NCI-H510A (cell line): ENCODE measurements at places on chromosomes 4 and X.

GRCh38 chr4:147813973-147814372 lies 82.1 kb downstream of the ARHGAP10 start:
- DNase-seq: no peak

GRCh38 chr4:89752932-89753598 lies 83.9 kb downstream of the SNCA start:
- DNase-seq: no peak

GRCh38 chr4:118356731-118357130 lies 3.9 kb upstream of the PRSS12 start:
- DNase-seq: no peak

GRCh38 chr4:24169956-24170355 lies 280.1 kb upstream of the PPARGC1A start:
- peak; percentile 9 for DNase-seq

GRCh38 chr4:82462415-82462831 lies 32.0 kb downstream of the ENOPH1 start:
- peak; percentile 42 for DNase-seq

- DNase-seq: no peak
Observed at GRCh38 chrX:133185119-133185518, 33.0 kb downstream of the TFDP3 start.

DNA sequence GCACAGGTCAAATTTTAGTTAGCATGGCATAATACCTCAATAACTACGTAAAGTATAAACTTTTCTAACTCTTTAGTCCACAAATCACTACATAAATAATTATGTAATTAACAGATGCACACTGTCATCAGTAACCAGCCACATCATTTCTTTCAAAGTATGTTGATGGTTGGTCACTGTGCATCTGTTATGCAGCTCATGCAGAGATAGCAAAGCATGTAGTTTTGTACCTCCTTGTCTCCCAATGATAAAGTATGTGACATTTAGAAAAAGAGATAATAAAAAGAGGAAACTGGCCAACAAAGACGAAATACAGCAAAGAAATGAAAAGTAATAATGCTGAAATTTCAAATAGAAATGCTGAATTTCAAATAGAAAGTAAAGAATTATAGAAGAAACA lies 2.9 kb downstream of the LAMTOR3 start:
- DNase-seq: no peak

DNA sequence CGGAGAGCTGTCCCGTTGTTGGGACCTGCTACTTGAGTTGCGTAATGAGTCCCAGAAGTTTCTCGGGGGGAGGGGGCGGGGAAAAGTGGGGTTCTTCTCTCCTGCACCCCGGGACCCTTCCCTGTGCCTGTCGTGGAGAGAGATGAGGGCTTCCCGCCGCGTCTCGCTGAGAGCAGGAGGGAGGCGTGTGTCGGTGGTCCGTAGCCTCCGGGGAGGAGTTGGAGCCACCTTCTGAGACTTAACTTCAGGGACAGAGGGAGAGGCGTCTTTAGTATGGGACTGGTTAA lies 698 bp downstream of the AFF1 start:
- DNase-seq: no peak

- no peak for DNase-seq
Observed at GRCh38 chr4:8261851-8262535, 7.6 kb upstream of the HTRA3 start.

- no peak for DNase-seq
Observed at GRCh38 chrX:139831675-139832456, 101.0 kb downstream of the ATP11C start.

DNA sequence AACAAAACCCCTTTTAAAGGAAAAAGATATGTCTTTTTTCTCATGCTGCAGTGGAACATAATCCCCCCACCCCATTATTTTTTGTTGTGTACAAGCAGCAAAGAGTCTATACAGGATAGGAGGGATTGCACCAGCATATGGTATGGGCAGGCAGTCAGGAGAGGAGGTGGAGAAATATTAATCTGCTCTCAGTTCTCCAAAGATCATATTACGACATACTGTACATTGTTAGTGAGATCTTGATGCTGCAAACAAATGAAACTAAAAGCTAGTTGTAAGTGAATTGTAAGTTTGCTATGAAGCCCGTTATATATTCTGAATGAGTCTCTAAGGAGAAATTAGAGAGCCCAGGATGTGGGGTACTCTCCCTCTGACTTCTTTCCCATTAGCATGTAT lies 75.3 kb downstream of the RAPGEF2 start:
- DNase-seq: no peak

DNA sequence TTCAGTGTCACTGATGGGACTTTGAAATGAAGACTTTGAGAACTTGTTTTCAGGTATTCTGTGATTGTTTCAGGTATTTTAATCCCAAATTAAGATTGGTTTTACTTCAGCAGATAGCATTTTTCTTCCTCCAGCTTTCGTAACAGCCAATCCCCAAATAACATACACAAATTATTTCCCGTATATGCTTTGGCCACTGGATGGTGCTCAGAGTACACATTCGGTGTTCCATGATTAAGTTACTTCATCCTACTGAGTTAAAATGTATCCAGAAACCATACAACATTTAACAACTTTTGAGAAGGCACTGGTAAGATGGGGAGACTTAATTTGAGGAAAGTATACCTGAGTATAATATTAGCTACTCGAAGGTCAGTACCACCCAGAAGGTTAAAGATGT lies 233.4 kb upstream of the FAM47A start:
- DNase-seq: peak; percentile 0

- no peak for DNase-seq
Observed at GRCh38 chrX:124534536-124534935, 188.2 kb downstream of the SH2D1A start.

DNA sequence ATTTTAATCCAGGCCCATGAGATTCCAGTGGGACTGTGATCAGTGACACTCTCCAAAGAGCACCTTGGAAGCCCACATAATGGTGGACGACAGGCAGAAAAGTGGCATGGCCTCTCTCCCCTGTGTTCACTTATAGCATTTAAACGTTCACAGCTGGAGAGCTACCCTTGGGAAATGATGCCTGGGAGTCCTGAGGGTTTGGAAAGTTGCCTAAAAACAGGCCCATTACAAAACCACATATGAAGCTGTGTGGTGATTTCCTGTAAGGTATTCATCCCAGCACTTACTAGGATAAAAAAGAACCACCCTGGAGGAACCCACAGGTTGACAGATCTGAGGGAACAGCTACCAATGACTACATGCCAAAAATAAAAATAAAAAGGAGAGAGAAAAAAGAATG lies 193.2 kb downstream of the RASL11B start:
- no peak for DNase-seq

DNA sequence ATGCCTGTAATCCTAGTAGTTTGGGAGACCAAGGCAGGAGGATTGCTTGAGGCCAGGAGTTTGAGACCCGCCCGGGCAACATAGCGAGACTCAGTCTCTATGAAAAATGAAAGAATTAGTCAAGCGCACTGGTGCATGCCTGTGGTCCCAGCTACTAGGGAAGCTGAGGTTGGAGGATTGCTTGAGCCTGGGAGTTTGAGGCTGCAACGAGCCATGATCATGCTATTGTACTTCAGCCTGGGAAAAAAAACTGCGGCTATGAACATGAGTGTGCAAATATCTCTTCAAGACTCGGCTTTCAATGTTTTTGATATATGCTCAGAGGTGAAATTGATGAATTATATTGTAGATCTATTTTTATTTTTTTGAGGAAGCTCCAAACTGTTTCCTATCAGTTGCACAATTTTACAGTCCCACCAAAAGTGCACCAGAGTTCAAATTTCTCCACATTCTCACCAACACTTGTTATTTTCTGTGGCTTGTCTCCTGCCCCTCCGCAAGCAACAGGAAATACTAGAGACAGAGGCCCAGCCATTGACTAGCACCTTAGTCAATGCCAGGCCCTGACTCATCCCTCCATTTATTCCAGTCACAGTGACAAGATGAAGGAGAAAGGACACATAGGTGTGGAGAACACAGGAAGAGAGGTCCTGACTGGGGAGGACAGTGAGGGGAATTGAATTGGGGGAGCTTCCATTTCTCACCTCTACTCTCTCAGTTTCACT lies 33.1 kb upstream of the ZNF41 start:
- no peak for DNase-seq

GRCh38 chr4:100984901-100985300 lies 362.4 kb downstream of the PPP3CA start:
- DNase-seq: no peak

- DNase-seq: no peak
Observed at GRCh38 chrX:13483773-13484172, 85.6 kb upstream of the EGFL6 start.

DNA sequence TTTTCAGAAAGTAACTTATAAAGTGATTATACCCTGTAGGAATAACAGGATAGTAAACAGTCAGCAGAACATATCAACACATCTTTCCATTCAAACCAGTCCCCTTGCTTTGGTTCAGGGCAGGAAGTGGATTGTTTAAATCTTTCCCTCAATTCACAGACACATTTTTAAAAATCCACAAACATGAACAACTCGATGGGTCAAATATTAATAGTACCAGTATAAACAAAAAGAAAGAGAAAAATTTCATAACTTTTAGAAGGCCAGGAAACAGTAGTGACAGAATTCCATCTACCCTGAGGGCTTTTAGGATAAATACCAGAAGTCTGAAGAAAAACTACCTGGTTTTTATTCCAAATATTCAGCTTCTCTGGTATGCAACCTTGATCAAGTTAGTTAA lies 1072.8 kb upstream of the PABPC4L start:
- DNase-seq: no peak

DNA sequence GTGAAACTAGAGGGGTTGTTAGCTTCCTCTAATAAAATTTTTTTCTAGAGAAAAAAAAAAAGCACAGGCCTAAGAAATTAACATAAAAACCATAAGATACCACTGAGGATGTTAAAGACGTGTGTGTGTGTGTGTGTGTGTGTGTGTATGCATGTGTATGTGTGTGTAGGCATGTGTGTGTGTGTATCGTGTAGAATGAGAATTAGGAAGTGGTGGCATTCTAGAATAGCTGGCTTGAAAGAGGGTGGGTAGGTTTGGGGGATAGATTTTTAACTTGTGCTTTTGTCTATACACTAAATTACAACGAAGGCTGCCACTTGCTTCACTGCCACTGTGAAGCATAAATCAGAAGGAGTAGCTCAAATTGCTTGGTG lies 22.5 kb upstream of the AFM start:
- no peak for DNase-seq

DNA sequence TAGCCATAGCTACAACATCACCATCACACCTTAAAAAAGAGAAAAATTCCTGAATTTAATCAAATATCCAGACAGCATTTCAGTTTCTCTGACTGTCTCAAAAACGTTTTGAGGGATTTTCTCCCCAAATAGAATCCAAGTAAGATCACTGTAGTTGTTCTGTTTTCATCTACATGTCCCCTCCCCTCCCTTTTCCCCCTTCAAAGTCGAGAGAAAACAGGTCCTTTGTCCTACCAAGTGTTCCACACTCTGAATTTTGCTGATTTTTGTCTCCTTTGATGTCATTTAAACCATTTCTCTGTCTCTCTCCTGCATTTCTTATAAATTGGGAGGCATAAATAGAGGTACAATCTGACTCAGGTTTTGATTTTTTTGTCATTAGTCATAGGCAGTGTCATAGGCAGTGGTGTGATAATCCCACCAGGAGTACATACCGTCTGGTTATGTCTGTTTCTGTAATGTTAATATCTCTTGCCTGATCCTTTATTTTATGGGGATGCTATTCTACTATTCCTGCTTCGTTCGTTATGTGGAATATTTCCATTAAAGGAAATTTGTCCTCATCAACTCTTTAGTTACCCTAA lies 348.6 kb downstream of the PTTG2 start:
- DNase-seq: no peak

DNA sequence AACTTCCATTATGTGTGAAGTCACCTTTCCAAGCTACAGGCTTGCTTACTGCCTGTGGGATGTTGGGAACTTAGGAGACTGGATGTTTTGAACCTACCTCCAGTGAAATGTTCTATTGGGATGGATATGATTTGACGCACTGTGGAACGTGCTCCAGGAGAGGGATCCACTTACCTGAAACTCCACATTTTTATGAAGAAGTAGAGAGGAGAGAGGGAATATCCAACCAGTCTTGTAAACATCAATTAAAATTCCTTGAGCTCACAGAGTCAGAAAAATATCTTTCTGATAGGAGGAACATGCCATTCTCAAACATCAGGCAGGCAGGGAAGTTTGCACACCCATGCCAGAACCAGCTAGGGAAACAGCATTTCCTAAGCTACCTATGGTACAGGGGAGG lies 91.1 kb upstream of the MAOA start:
- no peak for DNase-seq

GRCh38 chr4:184097241-184097605 lies 120.5 kb downstream of the ENPP6 start:
- no peak for DNase-seq

DNA sequence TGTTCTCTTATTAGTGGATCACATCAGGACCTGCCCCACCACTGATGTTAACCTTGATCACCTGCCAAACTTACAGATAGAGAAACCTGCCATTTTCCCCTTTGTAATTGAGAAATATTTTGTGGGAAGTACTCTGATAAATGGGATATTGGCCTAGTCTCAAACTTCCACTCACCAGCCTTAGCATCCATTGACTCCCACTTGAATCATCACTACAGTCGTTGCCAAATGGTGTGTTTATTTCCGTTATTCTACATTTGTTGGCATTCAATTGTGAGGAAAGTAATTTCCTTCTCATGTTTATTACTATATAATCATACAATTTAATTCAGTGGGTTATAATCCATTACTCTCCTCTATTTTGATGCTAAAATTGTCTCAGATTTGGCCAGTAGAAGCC lies 156.4 kb upstream of the CXCL13 start:
- DNase-seq: no peak

GRCh38 chrX:135295944-135296305 lies 13.4 kb upstream of the ETDC start:
- no peak for DNase-seq

DNA sequence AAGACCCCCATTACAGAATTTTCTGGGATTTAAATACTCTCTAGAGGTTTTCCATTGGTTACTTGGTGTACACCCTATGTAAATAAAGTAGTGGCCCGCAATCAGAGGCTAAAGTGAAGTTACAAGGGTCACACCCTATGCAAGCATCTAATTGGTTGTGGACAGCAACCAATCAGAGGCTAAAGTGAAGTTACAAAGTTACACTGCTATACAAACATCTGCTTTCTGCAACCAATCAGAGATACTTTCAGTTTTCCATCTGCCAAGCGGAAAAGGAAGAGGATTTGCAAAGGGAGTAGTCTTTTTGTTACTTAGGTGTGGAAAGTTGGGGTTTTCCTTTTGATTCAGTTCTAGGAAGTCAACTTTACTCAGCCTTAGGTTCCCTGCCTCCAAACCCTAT lies 2.0 kb upstream of the ATRX start:
- DNase-seq: no peak

- DNase-seq: no peak
Observed at GRCh38 chrX:346034-346813, 27.6 kb upstream of the GTPBP6 start.

DNA sequence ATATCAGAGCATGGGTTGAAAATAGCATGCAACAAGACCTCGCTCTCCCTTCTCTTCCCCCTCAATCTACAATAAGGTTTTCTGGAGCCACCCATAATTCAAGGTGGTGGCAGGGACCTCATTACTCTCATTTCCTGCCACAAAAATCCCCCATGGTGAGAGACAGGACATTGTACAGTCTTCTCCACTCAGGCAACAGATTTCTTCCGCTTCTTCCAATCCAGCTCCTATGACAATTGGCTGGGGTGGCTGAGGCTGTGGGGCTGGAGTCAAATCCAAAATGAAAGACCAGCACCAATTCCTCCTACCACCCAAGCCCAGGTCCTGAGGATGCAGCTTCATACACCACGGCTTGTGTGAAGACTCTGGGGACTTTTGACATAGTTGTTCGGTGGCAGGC lies 40.3 kb upstream of the NKRF start:
- no peak for DNase-seq

- no peak for DNase-seq
Observed at GRCh38 chr4:97656044-97656720, 487.1 kb downstream of the STPG2 start.

GRCh38 chr4:7187168-7187535 lies 5.2 kb upstream of the SORCS2 start:
- no peak for DNase-seq
